ENCODE measurements at places on chromosomes 1 and 21.

DNA sequence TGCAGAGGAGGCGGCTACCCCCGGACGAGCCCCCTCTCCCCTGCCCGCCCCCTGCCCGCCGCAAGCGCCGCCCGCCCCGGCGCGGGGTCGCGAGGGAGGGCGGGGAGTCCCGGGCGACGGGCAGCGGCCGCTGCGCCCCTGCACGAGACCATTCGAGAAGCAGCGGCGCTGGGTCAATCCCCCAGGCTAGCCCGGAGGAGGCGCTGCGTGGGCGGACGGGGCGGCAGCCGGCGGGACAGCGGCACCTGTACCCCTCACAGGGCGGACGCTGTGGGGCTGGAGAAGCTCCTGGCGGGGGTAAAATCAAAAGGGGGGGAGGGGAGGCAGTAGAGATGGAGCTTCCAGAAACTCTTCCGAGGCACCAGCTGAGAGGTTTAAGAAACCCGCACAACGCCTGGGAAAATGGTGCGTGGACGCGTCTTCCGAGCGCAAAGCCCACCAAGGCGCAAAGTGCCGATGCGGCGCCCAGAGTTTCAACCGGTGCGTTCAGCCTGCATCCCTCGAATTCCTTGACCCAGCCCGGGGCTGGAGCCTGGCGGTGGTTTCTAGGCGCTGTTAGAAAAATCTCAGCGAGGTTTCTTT lies at the start of gene PLPPR5:
TSS of gene PLPPR5 (minus strand) at position 1 of the 582 bp plus-strand sequence. CDS start 190 bp downstream, outside the sequence.
- DNase-seq, result no peak

- no peak for DNase-seq
These were observed 485.9 kb downstream of the LMO4 start for GRCh38 chr1:87814573-87814972.

- no peak for DNase-seq
These were observed 614.3 kb downstream of the NCAM2 start for GRCh38 chr21:21612466-21612865.

- no peak for DNase-seq
These were observed 289.7 kb upstream of the NRIP1 start for GRCh38 chr21:15354516-15354915.

DNA sequence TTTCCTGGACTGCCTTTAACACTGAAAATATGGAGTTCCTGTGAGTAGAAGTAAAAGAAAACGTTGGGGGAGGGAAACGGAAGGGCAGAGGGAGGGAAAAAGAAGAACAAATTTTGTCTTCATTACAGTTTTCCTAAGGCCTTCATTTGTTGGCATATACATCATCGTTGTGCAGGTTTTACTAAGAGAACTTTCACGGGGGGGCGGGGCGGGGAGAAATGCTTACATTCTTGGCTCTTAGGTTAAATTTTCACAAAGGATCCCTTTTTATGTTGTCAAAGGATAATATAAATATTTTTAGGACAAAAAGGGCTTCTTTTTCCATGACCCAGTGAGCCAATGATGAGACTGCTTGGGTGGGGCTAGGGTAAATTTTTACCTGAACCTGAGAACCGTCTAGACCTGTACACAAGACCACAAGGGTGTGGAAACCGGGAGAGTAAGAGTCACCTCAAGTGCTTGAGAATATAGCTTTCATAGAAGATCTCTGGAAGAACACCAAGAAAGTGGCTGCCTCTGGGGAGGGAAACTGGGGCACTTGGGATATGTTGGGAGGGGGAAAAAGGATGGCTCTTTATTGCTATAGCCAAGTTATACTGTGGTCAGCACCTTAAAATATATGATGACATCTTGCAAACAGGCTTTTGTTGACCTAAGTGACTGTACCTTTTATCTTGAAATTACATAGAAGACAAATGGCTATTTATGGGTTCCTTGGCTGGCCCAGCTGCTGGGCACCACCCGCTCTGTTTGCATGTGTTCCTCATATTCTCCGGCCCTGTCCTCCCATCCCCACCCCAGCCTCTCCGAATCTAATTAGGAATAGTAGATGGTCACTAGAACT lies 2.0 kb upstream of the UTP25 start:
- no peak for DNase-seq

- no peak for DNase-seq
These were observed 11.7 kb downstream of the PTGFRN start for GRCh38 chr1:116921301-116921885.

DNA sequence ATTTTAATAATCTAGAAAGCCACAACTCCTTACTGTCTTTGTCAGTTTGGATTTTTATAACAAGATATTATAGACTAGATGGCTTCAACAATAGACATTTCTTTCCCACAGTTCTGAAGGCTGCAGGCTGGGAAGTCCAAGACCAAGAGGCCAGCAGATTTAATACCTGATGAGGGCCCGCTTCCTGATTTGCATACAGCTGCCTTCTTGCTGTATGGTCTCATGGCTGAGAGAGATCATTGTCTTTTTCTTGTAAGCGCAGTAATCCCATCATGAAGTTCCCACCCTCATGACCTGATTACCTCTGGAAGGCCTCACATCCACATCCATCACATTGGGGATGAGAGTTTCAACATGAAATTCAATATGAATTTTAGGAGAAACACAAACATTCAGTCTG lies 9.8 kb downstream of the RPS6KC1 start:
- DNase-seq, result no peak

DNA sequence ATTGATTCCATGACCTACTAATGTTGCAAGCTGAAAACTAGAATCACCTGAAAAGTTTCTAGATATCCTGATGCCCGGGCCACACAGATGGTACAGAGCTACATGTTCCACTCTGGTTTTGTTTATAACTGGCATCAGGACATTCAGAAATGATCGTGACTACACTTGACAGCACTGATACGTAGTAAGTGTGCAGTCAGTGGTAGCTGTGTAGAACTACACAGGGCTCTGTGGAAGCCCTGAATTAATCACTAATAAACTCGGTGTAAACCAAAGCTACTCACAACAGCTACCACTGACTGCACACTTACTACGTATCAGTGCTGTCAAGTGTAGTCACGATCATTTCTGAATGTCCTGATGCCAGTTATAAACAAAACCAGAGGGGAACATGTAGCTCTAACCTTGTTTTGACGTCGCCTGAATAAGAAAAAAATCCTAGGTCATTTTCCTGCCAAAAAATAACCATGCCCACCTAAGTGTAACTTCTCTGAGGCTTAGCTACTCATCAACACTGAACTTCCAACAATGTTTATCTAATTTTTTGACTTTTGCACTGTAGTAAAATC lies 149.7 kb downstream of the TGFBR3 start:
- no peak for DNase-seq

DNA sequence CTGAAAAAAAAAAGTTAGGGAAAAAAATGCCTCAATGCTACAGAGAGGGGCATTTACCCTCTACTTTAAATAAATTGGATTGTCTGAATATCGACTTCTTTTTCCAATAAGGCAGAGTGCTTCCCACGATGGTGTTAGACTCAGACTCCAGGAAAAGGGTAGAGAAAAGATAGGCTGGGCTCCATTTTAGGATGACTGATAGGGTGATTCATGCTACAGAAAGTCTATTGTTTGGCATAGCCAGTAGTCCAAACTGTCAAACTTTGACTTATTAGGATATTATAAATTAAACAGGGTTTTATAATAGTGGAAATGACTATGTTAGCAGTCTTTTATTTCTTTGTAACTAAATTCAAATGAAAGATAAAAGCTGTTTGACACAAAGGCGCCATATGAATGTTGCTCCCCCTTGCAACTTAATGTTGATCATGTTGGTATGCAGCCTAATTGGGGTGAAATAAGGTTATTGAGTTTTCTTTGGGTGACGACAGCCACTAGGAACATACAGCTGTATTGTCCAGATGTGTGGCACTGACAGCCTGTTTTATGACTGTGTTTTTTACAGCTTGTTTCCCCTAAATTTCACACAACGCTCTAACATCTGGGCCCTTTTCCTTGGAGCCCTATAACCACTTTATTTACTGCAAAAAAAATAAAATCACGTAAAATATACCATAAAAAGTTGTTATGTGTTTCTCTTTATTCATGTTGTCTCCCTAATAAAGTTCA lies 69.3 kb downstream of the SPAG17 start:
- DNase-seq, result no peak

DNA sequence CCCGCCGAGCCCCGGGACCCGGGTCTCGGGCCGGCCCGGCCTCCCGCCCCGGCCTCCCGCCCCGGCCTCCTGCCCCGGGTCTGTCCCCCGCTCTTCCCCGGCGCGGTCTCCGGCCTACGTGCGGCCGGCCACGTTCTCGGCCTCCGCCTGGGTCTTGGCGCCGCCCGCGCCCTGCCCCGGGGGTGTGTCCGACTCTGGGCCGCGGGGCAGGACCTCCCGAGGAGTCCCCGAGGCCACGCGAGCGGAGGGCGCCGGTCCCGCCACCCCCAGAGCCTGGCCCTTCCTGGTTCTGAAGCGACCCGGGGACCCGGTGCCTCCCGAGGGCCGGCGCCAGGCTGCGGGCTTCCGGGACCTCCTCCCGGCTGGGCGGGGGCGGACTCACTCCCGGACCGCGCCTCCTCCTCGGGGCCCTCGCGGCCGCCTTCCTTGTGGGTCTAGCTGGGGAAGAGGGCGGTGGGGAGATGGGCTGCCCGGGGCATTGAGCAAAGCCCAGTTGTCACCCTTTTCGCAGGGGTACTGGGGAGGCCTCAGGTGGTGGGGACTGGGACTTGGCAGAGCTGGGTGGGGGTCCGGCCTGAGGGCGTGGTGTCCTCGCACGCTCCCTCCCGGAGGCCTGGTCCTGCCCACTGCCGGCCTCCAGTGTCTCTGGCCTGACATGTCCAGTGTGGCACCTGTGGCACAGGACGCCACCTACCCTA lies 558 bp downstream of the PFKL start:
- no peak for DNase-seq

- DNase-seq, result no peak
These were observed 3.3 kb upstream of the MIGA1 start for GRCh38 chr1:77776007-77776700.

DNA sequence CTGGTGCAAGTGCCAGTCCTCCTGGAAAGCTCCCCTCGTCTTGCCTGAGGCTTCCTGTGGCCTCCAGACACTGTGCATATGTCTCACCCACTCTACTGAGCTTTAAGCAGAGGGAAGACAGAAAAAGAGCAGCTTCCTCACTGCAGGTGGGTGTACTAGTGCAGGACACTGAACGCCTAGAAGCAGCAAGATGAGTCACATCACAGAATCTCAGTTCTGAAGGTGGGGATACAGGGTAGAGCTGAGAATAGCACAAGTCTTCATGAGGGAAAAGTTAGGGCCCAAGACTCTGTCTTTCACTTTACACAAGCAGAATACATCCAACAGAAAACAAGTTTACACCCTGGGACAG lies 37.4 kb downstream of the PCAT6 start:
- DNase-seq, result no peak

DNA sequence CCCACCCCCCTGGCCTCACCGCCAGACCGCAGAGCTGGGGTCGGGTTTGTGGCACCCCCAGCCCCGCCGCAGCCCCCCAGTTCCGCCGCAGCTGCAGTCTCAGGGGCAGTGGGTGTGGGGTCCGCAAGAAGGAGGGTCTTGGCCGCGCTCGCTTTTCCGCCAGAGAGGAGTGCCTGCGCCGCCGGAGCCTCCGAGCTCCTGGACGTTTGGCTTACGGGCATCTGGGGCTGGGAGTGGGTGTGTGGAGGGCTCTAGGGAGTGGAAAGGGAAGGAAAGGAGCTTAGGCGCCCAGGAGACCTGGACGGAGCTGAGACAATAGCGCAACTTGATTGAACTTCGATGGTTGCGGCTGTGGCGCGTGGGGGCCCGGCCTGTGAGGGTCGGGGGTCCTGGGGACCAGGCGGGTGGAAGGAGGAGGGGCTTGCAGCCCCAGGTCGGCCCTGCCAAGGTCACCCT lies 88.8 kb upstream of the IPO9 start:
- DNase-seq, result no peak

DNA sequence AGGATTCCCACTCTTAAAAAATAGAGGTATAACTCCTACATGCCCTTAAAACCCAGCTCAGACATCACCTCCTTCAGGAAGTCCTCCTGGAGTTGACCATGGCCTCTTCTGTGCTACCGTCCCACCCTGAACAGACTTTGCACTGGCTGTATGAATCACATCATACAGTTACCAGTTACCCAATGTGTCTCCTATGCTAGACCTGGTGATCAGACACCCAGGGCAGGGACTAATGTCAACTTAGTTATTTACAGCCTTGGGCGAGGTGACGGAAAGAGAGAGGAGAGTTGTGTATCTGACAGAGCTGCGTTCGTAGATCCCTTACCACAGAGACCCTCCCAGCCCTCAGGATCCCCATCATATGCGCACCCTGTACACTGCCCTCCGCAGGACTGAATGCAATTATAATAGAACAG lies 72.7 kb downstream of the SLC66A1 start:
- no peak for DNase-seq

- no peak for DNase-seq
These were observed 3.0 kb downstream of the TENT5B start for GRCh38 chr1:27009601-27010197.

DNA sequence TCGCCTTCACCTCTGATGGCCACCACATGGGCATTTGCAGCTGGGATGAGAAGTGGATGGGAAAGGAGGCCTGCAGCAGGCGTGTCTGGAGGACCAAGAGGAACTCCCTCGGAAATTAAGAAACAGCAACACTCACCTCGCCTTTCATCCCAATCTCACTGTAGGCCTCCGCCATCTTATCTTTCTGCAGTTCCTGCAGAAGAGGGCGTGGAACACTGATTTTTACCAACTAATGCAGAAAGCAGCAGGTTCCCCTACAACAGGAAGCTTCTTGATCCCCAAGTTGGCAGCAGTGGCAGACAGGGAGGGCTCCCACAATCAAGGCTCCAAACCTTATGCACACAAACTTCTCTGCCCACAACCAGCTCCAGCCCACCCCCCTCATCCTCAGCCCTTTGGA lies 84.4 kb downstream of the CD247 start:
- no peak for DNase-seq

DNA sequence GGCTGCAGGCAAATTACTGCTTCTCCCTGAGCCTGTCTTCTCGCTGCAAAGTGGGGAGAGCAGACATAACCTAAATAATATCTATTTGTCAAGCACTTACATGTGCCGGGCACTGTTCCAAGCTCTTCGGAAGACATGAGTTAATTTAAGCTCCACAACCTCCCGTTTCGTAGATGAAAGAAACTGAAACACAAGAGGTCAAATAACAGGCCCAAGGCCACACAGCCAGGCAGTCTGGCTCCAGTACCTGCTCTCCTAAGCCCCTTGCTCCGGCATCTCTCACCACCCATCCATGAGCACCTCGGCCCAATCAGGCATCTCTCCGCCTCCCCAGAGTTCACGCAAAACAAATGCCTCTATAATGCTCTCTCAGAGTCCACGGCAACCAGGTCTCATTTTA lies 65.4 kb downstream of the TAS1R2 start:
- no peak for DNase-seq

DNA sequence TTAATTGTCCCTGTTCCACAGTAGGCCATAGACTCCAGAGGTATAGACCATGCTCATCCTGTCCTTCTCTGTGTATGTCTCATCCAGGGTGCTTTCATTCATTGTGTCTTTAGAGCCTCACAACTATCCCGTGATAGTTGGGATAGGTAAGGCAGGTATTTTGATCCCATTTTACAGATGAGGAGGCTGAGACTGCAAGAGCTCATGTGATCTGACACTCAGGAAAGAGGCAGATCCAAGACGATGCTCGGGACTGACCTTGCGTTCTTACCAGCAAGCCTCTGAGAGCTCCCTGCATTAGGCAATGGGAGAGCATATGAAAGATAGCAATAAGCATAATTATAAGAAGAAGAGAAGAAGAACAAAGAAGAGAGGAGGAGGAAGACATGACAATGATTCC lies 42.8 kb downstream of the RCSD1 start:
- no peak for DNase-seq

- DNase-seq, result no peak
These were observed 565 bp downstream of the WLS start for GRCh38 chr1:68231627-68232288.
